ENCODE measurements at places on chromosomes 5 and 9. TPM values are rescaled to one million over a fixed set of nuclear protein-coding genes. Genes with fewer than 3 reads are reported as not detected.

FAM78A gene
- polyA plus RNA-seq = 4.7 TPM

RFESD gene
- polyA plus RNA-seq = 5.6 TPM

PCDHA2 gene
- polyA plus RNA-seq = 0.34 TPM

GNA14 gene
- polyA plus RNA-seq = 10.3 TPM

GABRA6 gene
- polyA plus RNA-seq = not detected

HTR4 gene
- polyA plus RNA-seq = 1.1 TPM

C5orf22 gene
- 39.0 TPM for polyA plus RNA-seq

UBTD2 gene
- 90.0 TPM for polyA plus RNA-seq

KLHL3 gene
- polyA plus RNA-seq = 19.5 TPM

SETX gene
- polyA plus RNA-seq = 49.8 TPM

SLCO6A1 gene
- not detected for polyA plus RNA-seq

GADD45G gene
- 3.2 TPM for polyA plus RNA-seq

TEX53 gene
- polyA plus RNA-seq = not detected

LRRTM2 gene
- polyA plus RNA-seq = 0.99 TPM

GDF9 gene
- polyA plus RNA-seq = 1.7 TPM

PCDHGC5 gene
- polyA plus RNA-seq = 0.76 TPM

PCDHGA4 gene
- polyA plus RNA-seq = 2.4 TPM

C9orf50 gene
- 0.71 TPM for polyA plus RNA-seq

UGT3A1 gene
- 1.0 TPM for polyA plus RNA-seq

SLC6A19 gene
- polyA plus RNA-seq = not detected

ENHO gene
- 0.98 TPM for polyA plus RNA-seq

SV2C gene
- 0.22 TPM for polyA plus RNA-seq

NDUFA8 gene
- 52.4 TPM for polyA plus RNA-seq

FIBCD1 gene
- 0.61 TPM for polyA plus RNA-seq

PTPN3 gene
- polyA plus RNA-seq = 13.8 TPM

LMX1B gene
- 0.43 TPM for polyA plus RNA-seq

ATP10B gene
- polyA plus RNA-seq = 0.23 TPM

ARL15 gene
- 26.2 TPM for polyA plus RNA-seq

LECT2 gene
- 0.58 TPM for polyA plus RNA-seq

SLC1A3 gene
- polyA plus RNA-seq = 15.5 TPM

SUSD3 gene
- 11.9 TPM for polyA plus RNA-seq

STPG3 gene
- polyA plus RNA-seq = 0.26 TPM

RGS7BP gene
- 17.6 TPM for polyA plus RNA-seq

IRGM gene
- polyA plus RNA-seq = 1.0 TPM

GFPT2 gene
- 7.1 TPM for polyA plus RNA-seq

CCDC171 gene
- polyA plus RNA-seq = 8.0 TPM

SPATA31A3 gene
- polyA plus RNA-seq = not detected

ODF2 gene
- polyA plus RNA-seq = 58.6 TPM

SPATA31C1 gene
- polyA plus RNA-seq = not detected

FANCC gene
- polyA plus RNA-seq = 22.7 TPM

NUTM2F gene
- not detected for polyA plus RNA-seq

NKD2 gene
- polyA plus RNA-seq = 6.4 TPM

ANGPTL2 gene
- 30.3 TPM for polyA plus RNA-seq

NR2F1-AS1 gene
- 59.3 TPM for polyA plus RNA-seq

SLC9A3 gene
- 3.7 TPM for polyA plus RNA-seq

ATP6V1G1 gene
- 181 TPM for polyA plus RNA-seq

Data from right lung (tissue), 10 donors.